ENCODE measurements at places on chromosomes 12 and 14.

DNA sequence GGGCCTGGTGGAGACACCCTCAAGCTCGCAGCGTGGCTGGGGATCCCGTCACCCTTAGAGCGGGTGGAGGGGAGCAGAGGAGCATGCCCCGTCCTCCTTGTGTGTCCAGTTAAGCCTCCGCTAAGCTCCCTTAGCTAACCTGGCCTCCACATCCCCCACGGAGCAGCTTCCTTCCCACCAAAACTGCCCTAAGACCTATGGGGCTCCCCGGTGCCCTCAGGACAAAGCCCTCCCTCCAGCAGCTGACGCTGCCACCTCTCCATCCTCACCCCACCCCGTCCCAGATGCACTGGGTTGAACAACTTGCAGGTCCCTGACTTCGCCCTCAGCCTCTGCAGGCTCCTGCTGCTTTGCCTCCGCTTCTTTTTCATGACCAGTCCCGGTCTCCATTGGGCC lies 4.0 kb downstream of the AHNAK2 start:
- no peak overlapping the region for H3K4me3 ChIP-seq
- peaks cover 24% of the 10 kb centered on the region for H3K27me3 ChIP-seq
- no peak overlapping the region for H3K27ac ChIP-seq
- H3K36me3 ChIP-seq: no peaks in the 10 kb centered on the region

DNA sequence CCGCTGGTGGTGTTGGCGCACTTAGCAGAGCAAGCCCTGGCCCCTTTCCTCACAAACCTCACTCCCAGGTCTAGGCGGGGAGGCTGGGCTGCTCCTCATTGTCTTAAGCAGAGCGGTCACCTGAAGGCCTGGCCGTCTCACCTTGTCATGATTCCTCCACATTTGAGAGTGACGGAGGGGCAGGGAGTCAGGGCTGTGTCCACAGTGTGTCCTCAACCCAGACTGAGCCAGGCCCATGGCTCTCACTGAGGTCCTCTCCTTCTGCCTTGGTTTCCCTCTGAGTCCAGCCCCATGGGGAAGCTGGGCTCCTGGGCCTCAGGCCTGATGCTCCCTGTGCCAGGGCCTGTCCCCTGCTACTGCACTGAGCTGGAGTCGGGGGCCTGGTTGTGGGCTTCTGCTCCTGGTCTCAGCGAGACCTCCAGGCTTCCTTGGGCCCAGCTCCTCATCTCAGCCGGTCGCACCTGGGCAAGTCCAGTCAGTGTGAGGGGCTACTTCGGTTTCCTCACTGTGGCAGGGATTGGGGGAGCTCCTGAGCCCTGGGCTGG lies 44.9 kb downstream of the KRT80 start:
- H3K4me1 ChIP-seq: peaks cover 7% of the 10 kb centered on the region
- H3K27me3 ChIP-seq: no peaks in the 10 kb centered on the region

- H3K36me3 ChIP-seq: no peaks in the 10 kb centered on the region
- H3K4me3 ChIP-seq: no peak overlapping the region
- H3K4me1 ChIP-seq: no peaks in the 10 kb centered on the region
- H3K27me3 ChIP-seq: peaks cover 5% of the 10 kb centered on the region
Measured at GRCh38 chr14:103078420-103078749, 5.6 kb upstream of the LBHD2 start.

DNA sequence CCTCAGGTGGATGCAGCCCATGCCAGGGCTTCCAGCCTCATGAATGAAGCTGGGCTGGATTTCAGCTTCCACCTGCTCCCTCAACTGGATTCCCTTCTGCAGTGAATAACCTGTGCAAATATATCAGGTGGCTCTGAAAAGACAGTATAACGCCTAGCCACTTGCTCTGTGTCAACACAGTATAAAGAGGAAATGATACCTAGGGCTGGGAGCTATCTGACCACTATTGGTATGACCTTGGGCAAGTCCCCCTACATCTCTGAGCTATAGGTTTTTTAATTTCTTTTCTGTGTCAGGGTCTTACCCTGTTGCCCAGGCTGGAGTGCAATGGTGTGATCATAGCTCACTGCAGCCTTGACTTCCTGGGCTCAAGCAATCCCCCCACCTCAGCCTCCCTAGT lies 19.8 kb downstream of the ISM2 start:
- no peak for DNase-seq
- H3K4me3 ChIP-seq: no peak overlapping the region
- H3K27me3 ChIP-seq: no peaks in the 10 kb centered on the region
- H3K27ac ChIP-seq: no peak overlapping the region
- no peaks in the 10 kb centered on the region for H3K36me3 ChIP-seq

- no peaks in the 10 kb centered on the region for H3K36me3 ChIP-seq
- H3K4me3 ChIP-seq: no peak overlapping the region
- peaks cover 7% of the 10 kb centered on the region for H3K27me3 ChIP-seq
- no peak for DNase-seq
Measured at GRCh38 chr12:25317553-25317952, 66.8 kb upstream of the KRAS start.

GRCh38 chr12:7638064-7638759 lies 27.5 kb downstream of the APOBEC1 start:
- no peak overlapping the region for H3K27ac ChIP-seq
- peaks cover 4% of the 10 kb centered on the region for H3K27me3 ChIP-seq
- H3K4me1 ChIP-seq: peaks cover 34% of the 10 kb centered on the region

GRCh38 chr14:24367514-24368211 lies at the start of gene NFATC4:
TSS of gene NFATC4 (plus strand) at chr14:24368184. CDS start at chr14:24368341, 157 bp downstream.
- H3K4me3 ChIP-seq: peak within 1 kb of the TSS; percentile 81
- H3K36me3 ChIP-seq: peaks cover 5% of the 10 kb centered on the region
- peaks cover 32% of the 10 kb centered on the region for H3K4me1 ChIP-seq
- DNase-seq: peak; percentile 44
- H3K27ac ChIP-seq: no peak within 1 kb of the TSS

GRCh38 chr14:42965512-42965911 lies 1358.8 kb downstream of the LRFN5 start:
- H3K4me1 ChIP-seq: no peaks in the 10 kb centered on the region
- no peaks in the 10 kb centered on the region for H3K27me3 ChIP-seq
- H3K36me3 ChIP-seq: no peaks in the 10 kb centered on the region
- H3K4me3 ChIP-seq: no peak overlapping the region
- no peak overlapping the region for H3K27ac ChIP-seq
- DNase-seq: no peak

DNA sequence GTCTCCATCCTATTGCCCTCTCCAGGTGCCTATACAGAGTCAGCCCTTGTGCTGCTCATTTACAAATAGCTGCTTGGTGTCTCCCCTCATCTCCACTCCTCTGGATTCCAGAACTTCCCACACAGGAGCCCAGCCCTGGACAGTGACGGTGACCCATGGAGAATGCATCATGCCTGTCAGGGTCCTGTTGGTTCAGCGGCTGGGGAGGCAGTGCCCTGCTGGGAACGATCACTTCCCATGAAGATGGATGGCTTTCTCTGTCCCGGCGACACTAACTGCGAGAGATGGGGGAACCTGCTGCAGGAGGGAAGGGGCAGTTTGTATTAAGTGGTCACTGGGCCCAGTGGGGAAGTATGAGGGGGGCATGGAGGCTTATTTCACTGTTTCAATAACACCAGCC lies 395.0 kb upstream of the TBX3 start:
- DNase-seq: no peak
- no peaks in the 10 kb centered on the region for H3K4me1 ChIP-seq
- H3K27ac ChIP-seq: no peak overlapping the region
- H3K4me3 ChIP-seq: no peak overlapping the region
- H3K36me3 ChIP-seq: no peaks in the 10 kb centered on the region
- H3K27me3 ChIP-seq: no peaks in the 10 kb centered on the region

DNA sequence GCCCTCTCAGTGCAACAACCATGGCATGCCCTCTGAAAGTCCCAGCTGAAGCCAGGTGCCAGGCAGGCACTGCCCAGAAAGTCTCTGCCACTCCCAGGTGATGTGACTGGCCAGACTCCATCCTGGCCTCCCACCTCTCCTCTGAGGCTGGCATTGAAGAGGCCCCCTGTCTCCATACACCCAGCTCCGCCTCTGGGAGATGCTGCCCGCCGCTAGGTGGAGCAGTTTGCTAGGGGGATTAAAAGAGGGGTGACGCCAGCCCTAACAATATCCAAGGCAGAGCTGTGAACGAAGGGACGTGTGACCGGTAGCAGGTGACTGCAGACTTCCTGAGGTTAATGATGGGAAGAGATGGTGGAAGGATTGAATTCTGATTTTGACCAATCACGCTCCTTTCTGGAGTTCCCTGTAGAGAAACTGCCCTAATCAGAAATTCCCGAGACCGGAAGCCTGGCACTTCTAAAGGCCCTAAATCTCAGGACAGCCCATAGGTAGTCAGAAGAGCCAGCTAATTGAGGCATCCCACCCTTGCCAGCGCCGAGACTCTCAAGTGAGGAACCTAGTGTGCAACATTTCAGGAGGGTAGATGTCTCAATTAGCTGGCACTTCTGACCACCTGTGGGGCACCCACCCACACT lies 8.3 kb upstream of the PLEK2 start:
- no peak overlapping the region for H3K27ac ChIP-seq
- peak; percentile 55 for DNase-seq
- H3K36me3 ChIP-seq: no peaks in the 10 kb centered on the region
- no peak overlapping the region for H3K4me3 ChIP-seq
- peaks cover 8% of the 10 kb centered on the region for H3K27me3 ChIP-seq
- no peaks in the 10 kb centered on the region for H3K4me1 ChIP-seq

- H3K27ac ChIP-seq: no peak overlapping the region
- H3K27me3 ChIP-seq: no peaks in the 10 kb centered on the region
- no peaks in the 10 kb centered on the region for H3K36me3 ChIP-seq
- H3K4me3 ChIP-seq: no peak overlapping the region
- H3K4me1 ChIP-seq: no peaks in the 10 kb centered on the region
Measured at GRCh38 chr12:130557886-130558765, 158.0 kb downstream of the RIMBP2 start.

GRCh38 chr12:60259225-60259624 lies 663.4 kb downstream of the SLC16A7 start:
- DNase-seq: no peak
- H3K4me1 ChIP-seq: no peaks in the 10 kb centered on the region
- no peaks in the 10 kb centered on the region for H3K27me3 ChIP-seq
- H3K36me3 ChIP-seq: no peaks in the 10 kb centered on the region
- no peak overlapping the region for H3K27ac ChIP-seq

DNA sequence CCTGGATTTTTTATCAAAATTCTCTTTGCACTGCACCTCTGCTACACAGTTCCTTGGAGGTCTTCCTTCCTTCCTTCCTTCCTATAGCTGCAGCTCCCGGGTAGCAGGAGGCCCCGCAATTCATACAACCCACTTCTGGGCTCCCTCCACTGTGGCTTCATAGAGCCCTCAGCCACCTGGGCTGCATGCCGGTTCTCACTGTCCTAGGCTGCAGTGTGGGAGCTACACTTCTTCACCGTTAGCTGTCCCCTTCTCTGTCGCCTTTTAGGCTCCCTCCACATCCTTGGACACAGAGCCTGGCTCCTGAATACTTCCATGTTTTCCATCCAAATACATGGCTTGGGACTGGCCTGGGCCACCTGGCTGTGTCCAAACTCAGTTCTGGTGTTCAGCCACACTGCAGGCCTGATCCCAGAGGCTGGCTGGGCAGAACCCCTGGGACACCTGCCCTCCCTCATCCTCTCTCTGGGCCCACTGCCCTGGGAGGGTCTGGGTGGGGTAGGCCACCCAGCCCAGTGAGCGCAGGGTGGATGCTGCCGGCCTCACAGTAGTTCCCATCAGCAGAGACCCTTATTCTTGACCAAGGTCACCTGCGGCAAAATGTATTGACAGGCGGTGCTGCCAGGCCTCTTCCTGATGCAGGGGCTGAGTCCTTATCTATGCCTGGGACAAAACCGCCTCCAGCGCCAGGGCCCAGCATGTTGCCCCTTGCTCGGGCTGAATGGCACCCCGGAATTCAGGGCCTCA lies 1.7 kb downstream of the SERPINA10 start:
- H3K27me3 ChIP-seq: peaks cover 14% of the 10 kb centered on the region
- no peaks in the 10 kb centered on the region for H3K36me3 ChIP-seq

DNA sequence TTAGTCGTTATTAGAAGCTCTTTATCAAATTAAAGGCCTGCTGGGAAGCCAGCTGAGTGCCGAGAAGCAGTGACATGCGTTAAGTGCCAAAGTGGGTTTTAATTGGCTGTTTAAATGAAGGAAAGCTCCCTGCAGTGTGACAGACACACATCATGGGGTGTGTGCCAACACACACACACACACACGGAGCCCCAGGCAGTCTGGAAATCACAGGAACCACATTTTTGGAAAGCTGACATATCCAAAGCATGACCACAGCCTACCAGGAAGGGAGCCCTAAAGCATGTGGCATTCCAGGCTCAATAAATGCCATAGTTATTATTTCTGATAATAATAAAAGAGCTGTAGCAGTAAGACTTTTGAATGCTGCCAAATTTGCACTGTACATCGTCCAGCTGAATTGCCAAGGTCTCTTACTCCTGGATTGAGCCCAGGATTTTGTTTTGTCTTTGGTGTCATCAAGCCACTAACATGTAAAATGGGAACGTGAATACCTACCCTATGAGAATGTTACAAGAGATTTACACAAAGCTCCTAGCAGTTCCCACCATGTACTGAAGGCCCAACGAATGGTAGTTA lies 135.1 kb downstream of the TMEM30B start:
- DNase-seq: no peak
- peaks cover 5% of the 10 kb centered on the region for H3K36me3 ChIP-seq
- peaks cover 14% of the 10 kb centered on the region for H3K27me3 ChIP-seq
- H3K4me3 ChIP-seq: no peak overlapping the region

DNA sequence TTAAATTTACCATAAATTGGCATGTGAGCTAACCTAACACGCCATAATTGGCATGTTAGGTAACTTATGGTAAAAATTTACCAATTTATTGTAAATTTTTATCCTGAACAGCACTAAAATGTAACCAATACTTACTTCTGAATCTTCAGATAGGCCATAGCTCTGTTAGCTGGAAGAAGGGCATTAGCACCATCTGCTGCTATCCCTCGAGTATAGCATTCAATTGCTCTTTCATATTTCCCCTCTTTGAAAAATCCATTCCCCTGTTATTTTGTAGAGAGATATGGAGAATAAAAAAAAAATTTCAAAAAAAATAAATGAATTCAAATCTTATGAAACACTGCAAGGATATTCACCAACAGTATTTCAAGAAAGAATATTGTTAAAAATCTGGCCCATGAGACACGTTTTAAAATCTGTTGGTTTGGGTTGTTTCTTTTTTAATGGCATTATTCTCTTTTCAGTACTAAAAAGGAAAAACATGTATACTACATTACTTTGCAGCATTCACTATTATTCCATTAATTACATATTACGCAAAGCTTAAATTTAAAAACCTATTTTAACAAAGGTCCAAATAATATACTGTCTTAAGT lies 19.1 kb downstream of the RPAP3 start:
- peaks cover 22% of the 10 kb centered on the region for H3K36me3 ChIP-seq
- H3K27ac ChIP-seq: no peak overlapping the region
- peaks cover 6% of the 10 kb centered on the region for H3K4me1 ChIP-seq
- peak; percentile 27 for DNase-seq

- no peaks in the 10 kb centered on the region for H3K27me3 ChIP-seq
- peaks cover 35% of the 10 kb centered on the region for H3K4me1 ChIP-seq
- no peak overlapping the region for H3K27ac ChIP-seq
- H3K4me3 ChIP-seq: no peak overlapping the region
- DNase-seq: no peak
- peaks cover 37% of the 10 kb centered on the region for H3K36me3 ChIP-seq
Measured at GRCh38 chr12:304805-305204, 42.2 kb upstream of the SLC6A13 start.

- H3K4me3 ChIP-seq: no peak overlapping the region
- no peaks in the 10 kb centered on the region for H3K36me3 ChIP-seq
- H3K27ac ChIP-seq: no peak overlapping the region
Measured at GRCh38 chr14:56738020-56738419, 72.3 kb downstream of the OTX2 start.

- no peak overlapping the region for H3K27ac ChIP-seq
- peaks cover 10% of the 10 kb centered on the region for H3K27me3 ChIP-seq
- DNase-seq: no peak
- H3K36me3 ChIP-seq: no peaks in the 10 kb centered on the region
- H3K4me3 ChIP-seq: no peak overlapping the region
Measured at GRCh38 chr12:2745655-2746054, 49.1 kb upstream of the FKBP4 start.

GRCh38 chr12:132710043-132710404 lies 618 bp upstream of the PGAM5 start:
- H3K27ac ChIP-seq: peak overlapping the region; percentile 97
- DNase-seq: no peak
- no peaks in the 10 kb centered on the region for H3K27me3 ChIP-seq
